Breast epithelium (tissue), 4 donors: ENCODE measurements at places on chromosomes 2 and 18.

GRCh38 chr2:47488870-47489584, 86.1 kb downstream of the MSH2 start:
- H3K27ac ChIP-seq = no peak overlapping the region
- H3K36me3 ChIP-seq = no peaks in the 10 kb centered on the region
- no peak for DNase-seq
- H3K4me3 ChIP-seq = no peak overlapping the region
- no peaks in the 10 kb centered on the region for H3K4me1 ChIP-seq

GRCh38 chr2:34601561-34601960, 1002.5 kb upstream of the FAM98A start:
- H3K27me3 ChIP-seq = no peaks in the 10 kb centered on the region
- no peaks in the 10 kb centered on the region for H3K36me3 ChIP-seq
- H3K4me3 ChIP-seq = no peak overlapping the region
- no peaks in the 10 kb centered on the region for H3K4me1 ChIP-seq
- H3K27ac ChIP-seq = no peak overlapping the region

- no peak overlapping the region for H3K27ac ChIP-seq
- H3K4me3 ChIP-seq = no peak overlapping the region
- H3K4me1 ChIP-seq = no peaks in the 10 kb centered on the region
- no peaks in the 10 kb centered on the region for H3K36me3 ChIP-seq
- no peak for DNase-seq
- H3K27me3 ChIP-seq = no peaks in the 10 kb centered on the region
Observed at GRCh38 chr2:102424754-102425153, 1.8 kb downstream of the IL18RAP start.

DNA sequence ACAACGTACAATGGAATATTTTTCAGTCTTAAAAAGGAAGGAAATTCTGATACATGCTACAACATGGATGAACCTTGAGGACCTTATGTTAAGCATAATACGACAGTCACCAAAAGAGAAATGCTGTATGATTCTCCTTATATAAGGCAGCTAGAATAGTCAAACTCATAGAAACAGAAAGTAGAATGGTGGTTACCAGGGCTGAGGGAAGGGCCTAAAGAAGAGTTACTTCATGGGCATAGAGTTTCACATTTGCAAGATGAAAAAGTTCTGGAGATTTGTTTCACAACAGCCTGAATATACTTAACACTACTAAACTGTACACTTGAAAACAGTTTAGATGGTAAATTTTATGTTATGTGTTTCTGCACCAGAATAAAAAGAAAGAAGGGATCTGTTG, 113.3 kb downstream of the GALNT1 start:
- H3K4me3 ChIP-seq = no peak overlapping the region
- no peak for DNase-seq
- peak overlapping the region; percentile 81 for H3K27ac ChIP-seq
- no peaks in the 10 kb centered on the region for H3K36me3 ChIP-seq
- no peaks in the 10 kb centered on the region for H3K27me3 ChIP-seq

DNA sequence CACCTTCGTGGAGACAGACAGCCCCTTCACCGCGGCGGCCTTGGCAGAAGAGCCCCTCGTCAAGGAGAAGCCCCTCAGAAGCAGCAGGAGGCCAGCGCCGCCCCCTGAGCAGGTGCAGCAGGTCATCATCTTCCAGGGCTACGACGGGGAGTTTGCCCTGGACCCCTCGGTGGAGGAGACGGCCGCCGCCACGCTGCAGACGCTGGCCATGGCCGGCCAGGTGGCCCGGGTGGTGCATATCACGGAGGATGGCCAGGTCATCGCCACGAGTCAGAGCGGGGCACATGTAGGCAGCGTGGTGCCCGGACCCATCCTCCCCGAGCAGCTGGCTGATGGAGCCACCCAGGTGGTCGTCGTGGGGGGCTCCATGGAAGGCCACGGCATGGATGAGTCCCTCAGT, 145.7 kb downstream of the PTGR3 start:
- H3K27me3 ChIP-seq = no peaks in the 10 kb centered on the region
- no peak for DNase-seq
- no peaks in the 10 kb centered on the region for H3K36me3 ChIP-seq
- no peak overlapping the region for H3K4me3 ChIP-seq
- no peak overlapping the region for H3K27ac ChIP-seq
- H3K4me1 ChIP-seq = no peaks in the 10 kb centered on the region

DNA sequence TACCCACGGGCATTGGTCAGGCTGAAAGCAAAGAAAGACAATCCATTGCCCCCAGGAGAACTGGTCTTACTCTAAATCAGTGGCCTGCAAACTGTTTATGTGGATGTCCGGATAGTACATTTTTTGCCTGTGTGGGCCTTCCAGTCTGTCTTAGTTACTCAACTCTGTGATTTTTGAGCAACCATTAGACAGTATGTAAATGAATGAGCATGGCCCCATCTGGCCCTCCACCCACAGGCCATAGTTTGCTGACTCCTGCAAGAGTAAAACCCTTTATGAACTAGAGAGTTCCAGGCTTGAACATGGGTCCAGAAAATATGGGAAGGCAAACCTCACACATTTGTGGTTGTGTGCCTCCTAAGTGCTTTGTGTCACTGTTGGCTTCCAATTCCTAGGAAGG, 55.7 kb upstream of the CYP1B1 start:
- no peak overlapping the region for H3K27ac ChIP-seq
- no peak overlapping the region for H3K4me3 ChIP-seq
- DNase-seq = no peak

DNA sequence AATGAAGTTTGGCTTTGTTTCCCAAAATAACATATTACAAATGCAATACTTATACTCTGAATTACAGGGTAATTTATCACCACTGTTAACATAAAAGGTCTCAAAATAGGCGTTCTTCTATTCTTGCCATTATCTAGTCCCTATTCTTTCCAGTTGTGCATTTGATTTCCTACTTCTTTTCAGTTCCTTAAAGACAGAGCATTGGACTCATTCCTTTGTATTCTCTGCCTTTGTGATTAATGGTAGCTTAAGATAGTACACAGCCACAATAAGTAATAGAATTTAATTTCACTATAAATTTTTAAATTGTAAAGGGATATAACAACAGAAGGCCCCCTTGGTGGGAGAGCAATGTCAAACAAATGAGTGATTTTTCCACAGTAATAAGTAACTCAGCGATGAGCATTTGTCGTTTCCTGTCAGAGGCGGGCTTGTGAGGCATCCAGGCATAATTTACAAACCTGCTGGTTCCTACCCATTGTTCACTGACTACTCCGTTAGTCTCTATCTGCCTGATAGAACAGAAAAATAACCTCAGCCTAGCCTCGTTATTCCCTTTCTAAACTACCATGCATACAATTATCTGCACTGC, 456.6 kb upstream of the REG3G start:
- no peak overlapping the region for H3K27ac ChIP-seq
- no peak for DNase-seq
- H3K4me1 ChIP-seq = no peaks in the 10 kb centered on the region
- no peaks in the 10 kb centered on the region for H3K27me3 ChIP-seq
- H3K36me3 ChIP-seq = no peaks in the 10 kb centered on the region

- H3K27ac ChIP-seq = no peak overlapping the region
- H3K4me1 ChIP-seq = peaks cover 6% of the 10 kb centered on the region
- no peak for DNase-seq
- no peak overlapping the region for H3K4me3 ChIP-seq
Observed at GRCh38 chr2:173881886-173882285, 83.3 kb downstream of the SP3 start.

- H3K4me3 ChIP-seq = peak overlapping the region; percentile 34
- no peak for DNase-seq
- peak overlapping the region; percentile 86 for H3K27ac ChIP-seq
- H3K27me3 ChIP-seq = no peaks in the 10 kb centered on the region
Observed at GRCh38 chr18:55421615-55422419, 166.2 kb downstream of the TCF4 start.

GRCh38 chr2:234091432-234091879, 41.0 kb downstream of the SPP2 start:
- H3K4me3 ChIP-seq = peak overlapping the region; percentile 51
- H3K27me3 ChIP-seq = no peaks in the 10 kb centered on the region
- no peaks in the 10 kb centered on the region for H3K36me3 ChIP-seq
- H3K4me1 ChIP-seq = no peaks in the 10 kb centered on the region

GRCh38 chr2:237627441-237628246, at the start of gene LRRFIP1:
Gene LRRFIP1 (plus strand): TSS chr2:237627587. CDS start chr2:237627645, 58 bp downstream.
- peak within 1 kb of the TSS; percentile 77 for H3K27ac ChIP-seq
- peaks cover 8% of the 10 kb centered on the region for H3K4me1 ChIP-seq
- H3K27me3 ChIP-seq = no peaks in the 10 kb centered on the region
- no peak for DNase-seq
- H3K4me3 ChIP-seq = peak within 1 kb of the TSS; percentile 64

DNA sequence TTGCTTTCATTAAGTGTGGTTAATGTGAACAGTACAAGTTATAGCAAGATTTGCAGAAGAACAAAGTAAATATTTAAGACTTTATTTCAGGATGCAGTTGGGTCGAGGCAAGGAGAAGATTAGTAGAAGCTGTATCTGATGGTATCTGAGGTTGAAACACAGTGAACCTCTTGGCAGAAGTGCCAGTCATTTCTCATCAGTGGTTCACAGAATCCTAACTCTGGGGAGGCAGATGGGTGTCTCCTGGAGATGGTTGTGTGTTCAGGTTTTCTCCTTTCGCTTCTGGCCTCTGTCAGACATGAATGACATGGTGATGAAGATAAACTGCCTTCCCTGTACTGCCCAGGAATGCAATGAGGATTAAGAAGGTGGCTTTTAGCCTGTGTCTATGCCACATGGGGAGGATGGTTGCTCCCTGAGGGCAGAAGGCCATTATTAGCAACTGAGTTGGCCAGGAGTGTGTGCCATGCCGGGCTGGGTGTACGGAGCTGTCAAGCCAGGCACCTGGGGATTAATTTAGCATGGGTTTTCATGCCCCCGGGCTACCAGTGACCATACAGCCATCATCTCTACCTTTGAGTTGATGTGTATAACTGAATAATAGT, 28.0 kb downstream of the MGAT5 start:
- DNase-seq = no peak
- H3K4me1 ChIP-seq = no peaks in the 10 kb centered on the region
- H3K36me3 ChIP-seq = no peaks in the 10 kb centered on the region
- no peak overlapping the region for H3K4me3 ChIP-seq

GRCh38 chr2:98532756-98533155, 75.6 kb downstream of the COA5 start:
- no peaks in the 10 kb centered on the region for H3K36me3 ChIP-seq
- H3K27ac ChIP-seq = no peak overlapping the region
- H3K4me3 ChIP-seq = no peak overlapping the region
- no peaks in the 10 kb centered on the region for H3K4me1 ChIP-seq

DNA sequence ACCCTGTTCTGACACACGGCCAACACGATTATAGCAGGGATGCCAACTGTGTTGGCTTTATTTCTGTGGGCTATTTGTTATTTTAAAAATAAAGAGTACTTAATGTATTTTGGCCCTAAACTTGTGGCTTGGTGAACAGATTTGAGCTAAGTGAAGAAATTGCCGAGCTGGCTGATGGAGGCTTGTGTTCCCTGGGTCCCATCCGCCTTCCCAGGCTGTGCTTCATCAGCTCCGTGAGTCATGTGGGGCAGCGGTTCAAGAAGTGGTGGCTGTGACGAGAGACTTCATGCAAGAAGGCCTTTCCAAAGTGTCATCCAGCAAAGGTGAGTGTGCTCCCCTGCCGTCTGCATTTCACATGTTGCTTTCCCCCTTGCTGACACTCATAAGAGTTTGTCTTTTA, 73.6 kb upstream of the NCK2 start:
- H3K27ac ChIP-seq = no peak overlapping the region
- H3K36me3 ChIP-seq = no peaks in the 10 kb centered on the region
- DNase-seq = no peak
- no peak overlapping the region for H3K4me3 ChIP-seq
- no peaks in the 10 kb centered on the region for H3K27me3 ChIP-seq
- no peaks in the 10 kb centered on the region for H3K4me1 ChIP-seq

DNA sequence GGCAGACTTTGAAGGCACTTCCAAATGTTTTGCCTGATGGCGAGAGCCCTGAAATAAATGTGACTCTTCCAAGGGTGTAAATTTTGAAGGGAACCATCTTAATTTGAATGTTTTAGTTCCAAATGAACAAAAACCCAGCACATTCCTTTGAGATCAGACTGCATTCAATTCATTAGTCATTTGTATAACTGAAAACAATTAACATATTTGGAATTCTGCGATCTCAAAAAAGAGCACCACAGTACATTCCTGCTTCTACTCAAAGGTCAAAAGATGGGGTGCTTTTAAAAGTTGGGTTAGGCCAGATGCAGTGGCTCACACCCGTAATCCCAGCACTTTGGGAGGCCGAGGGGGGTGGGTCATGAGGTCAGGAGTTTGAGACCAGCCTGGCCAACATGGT, 38.2 kb upstream of the CHRNA1 start:
- no peaks in the 10 kb centered on the region for H3K27me3 ChIP-seq
- H3K36me3 ChIP-seq = no peaks in the 10 kb centered on the region
- no peak for DNase-seq
- H3K4me1 ChIP-seq = no peaks in the 10 kb centered on the region
- no peak overlapping the region for H3K4me3 ChIP-seq

DNA sequence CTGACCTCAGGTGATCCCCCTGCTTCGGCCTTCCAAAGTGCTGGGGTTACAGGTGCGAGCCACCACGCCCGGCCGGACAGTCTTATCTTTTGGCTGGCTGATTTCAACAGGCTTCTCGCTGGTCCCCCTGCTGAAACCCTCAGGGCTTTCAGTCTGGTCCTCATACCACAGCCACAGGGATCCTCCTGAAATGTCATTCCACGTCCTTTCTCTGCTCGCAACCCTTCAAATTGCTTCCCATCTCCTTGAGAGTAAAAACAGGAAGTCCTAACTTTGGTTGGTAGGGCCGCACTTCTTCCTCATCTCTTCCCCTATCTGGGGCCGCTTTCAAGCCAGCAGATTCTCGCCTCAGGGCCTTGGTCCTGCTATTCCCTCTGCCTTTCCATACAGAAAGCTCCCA, 1.4 kb upstream of the CAB39 start:
- H3K27ac ChIP-seq = no peak overlapping the region
- no peak for DNase-seq
- no peak overlapping the region for H3K4me3 ChIP-seq
- no peaks in the 10 kb centered on the region for H3K27me3 ChIP-seq
- no peaks in the 10 kb centered on the region for H3K4me1 ChIP-seq

GRCh38 chr2:54598347-54599325, 124.8 kb upstream of the EML6 start:
- no peak for DNase-seq
- H3K4me3 ChIP-seq = no peak overlapping the region
- no peaks in the 10 kb centered on the region for H3K27me3 ChIP-seq
- no peaks in the 10 kb centered on the region for H3K36me3 ChIP-seq
- H3K4me1 ChIP-seq = peaks cover 22% of the 10 kb centered on the region

GRCh38 chr18:32661486-32662299, 111.1 kb downstream of the KLHL14 start:
- H3K27me3 ChIP-seq = no peaks in the 10 kb centered on the region
- no peak for DNase-seq
- H3K36me3 ChIP-seq = no peaks in the 10 kb centered on the region
- no peaks in the 10 kb centered on the region for H3K4me1 ChIP-seq

- no peaks in the 10 kb centered on the region for H3K27me3 ChIP-seq
- no peaks in the 10 kb centered on the region for H3K4me1 ChIP-seq
- DNase-seq = no peak
- no peak overlapping the region for H3K4me3 ChIP-seq
Observed at GRCh38 chr2:179939259-179939658, 67.8 kb downstream of the CWC22 start.

GRCh38 chr2:160660741-160661140, 167.1 kb upstream of the RBMS1 start:
- no peaks in the 10 kb centered on the region for H3K4me1 ChIP-seq
- no peak for DNase-seq
- no peak overlapping the region for H3K4me3 ChIP-seq
- H3K27me3 ChIP-seq = no peaks in the 10 kb centered on the region
- H3K36me3 ChIP-seq = no peaks in the 10 kb centered on the region
